Activated CD4-positive, alpha-beta T cell treated with anti-CD3 and anti-CD28 coated beads, Interleukin-2, amount 50 U/mL, for 24 hours (primary cell): ENCODE measurements at places on chromosomes 7 and 10.

- no peak for DNase-seq
These were observed 17.0 kb upstream of the WAPL start for GRCh38 chr10:86538547-86538946.

- no peak for DNase-seq
These were observed 96.6 kb downstream of the MKLN1 start for GRCh38 chr7:131424219-131424822.

DNA sequence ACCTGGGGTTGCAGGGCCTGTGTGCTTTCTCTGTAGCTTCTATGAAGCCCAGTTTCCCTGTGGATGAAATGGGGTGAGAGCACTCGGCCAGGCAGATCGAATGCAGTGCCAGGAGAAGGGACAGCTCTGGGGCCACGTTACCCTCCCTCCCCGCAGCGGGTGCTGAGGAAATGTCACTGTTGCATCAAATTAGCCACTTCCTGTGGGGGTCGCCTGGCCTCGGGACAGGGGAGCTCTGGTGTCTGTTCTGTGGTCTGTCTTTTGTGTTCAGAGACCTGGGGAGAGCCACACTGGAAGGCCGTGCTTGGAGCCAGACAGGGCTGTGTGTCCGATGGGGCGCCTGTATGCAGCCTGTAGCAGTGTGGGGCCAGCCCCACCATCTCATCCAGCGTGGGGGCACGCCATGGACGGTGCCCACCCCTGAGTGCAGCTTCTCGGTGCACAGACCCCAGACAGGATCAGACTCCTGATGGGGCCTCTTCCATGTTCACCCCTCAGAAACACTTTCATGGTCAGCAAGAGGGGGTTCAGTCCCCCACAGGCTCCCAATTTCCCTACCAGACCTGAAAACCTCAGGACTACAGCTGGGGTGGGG lies 13.6 kb downstream of the TTYH3 start:
- DNase-seq = no peak

- no peak for DNase-seq
These were observed 15.9 kb downstream of the NT5C2 start for GRCh38 chr10:103177123-103177522.

- DNase-seq = no peak
These were observed 39.4 kb downstream of the BTBD16 start for GRCh38 chr10:122310311-122311050.

DNA sequence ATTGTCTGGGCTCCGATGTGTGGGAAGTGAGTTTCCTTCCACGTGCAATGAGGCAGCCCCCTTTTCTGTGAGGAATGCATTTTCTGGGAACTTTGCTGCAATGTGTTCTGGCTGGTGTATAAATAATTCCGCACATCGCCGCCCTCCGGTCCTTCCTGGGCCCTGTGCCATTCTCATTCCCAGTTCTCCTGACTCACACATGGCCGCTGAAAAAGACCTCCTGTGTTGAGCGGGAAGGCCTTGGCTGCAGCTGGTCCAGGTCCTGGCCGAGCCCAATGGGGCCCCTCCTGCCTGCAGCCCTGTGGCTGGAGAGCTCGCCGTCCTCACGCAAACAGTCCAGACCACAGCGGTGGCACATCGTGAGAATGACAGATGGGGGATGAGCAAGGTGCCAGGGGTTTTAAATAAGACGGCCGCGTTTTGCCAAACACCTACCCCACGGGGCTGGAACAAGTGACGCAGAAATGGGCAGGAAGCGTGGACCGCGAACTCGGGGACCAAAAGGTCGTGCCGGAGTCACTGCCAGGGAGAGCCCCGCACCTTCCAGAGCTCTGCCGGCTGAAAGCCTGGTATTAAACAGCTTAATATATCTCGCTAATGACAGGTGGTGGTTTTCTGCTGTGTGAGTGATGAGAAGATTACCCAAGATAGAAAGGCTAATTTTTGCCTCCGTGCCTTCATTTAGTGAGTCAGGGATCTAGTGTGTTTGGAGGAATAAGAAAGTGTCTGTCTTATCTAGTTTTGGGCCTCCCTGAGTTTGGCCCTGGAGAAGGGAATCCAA lies 37.0 kb downstream of the FAM20C start:
- no peak for DNase-seq

DNA sequence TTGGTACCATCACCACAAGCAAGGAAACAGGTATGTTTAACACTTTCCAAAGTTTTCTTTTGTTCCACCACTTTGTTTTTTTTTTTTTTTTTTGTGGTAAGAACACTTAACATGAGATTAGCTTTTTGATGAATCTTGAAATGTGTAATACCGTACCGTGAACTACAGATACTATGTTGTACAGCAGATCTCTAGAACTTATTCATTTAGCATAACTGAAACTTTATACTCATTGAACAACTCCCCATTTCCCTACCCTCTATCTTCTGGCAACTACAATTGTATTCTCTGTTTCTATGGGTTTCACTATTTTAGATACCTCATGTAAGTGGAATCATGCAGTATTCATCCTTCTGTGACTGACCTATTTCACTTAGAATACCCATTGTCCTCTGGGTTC lies 162.7 kb upstream of the ITGB1 start:
- DNase-seq = no peak

DNA sequence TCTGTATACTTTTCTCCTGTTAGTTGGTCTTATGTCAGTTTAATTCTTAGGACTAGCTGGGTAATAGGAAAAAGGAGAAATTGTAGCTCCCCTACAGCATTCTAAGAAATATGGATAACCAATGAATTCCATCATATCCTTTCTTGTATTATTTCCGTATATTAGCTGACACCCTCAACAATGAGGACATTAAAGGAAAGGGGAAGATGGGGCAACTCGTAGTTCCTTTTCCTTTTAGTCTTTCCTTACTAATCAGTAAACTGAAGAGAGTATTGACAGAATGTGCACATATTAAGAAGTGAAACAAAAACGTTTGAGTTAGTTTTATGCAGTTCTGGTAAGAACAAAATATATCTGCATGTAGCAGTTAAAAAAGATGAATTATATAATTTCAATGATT lies 35.1 kb upstream of the C10orf67 start:
- no peak for DNase-seq

DNA sequence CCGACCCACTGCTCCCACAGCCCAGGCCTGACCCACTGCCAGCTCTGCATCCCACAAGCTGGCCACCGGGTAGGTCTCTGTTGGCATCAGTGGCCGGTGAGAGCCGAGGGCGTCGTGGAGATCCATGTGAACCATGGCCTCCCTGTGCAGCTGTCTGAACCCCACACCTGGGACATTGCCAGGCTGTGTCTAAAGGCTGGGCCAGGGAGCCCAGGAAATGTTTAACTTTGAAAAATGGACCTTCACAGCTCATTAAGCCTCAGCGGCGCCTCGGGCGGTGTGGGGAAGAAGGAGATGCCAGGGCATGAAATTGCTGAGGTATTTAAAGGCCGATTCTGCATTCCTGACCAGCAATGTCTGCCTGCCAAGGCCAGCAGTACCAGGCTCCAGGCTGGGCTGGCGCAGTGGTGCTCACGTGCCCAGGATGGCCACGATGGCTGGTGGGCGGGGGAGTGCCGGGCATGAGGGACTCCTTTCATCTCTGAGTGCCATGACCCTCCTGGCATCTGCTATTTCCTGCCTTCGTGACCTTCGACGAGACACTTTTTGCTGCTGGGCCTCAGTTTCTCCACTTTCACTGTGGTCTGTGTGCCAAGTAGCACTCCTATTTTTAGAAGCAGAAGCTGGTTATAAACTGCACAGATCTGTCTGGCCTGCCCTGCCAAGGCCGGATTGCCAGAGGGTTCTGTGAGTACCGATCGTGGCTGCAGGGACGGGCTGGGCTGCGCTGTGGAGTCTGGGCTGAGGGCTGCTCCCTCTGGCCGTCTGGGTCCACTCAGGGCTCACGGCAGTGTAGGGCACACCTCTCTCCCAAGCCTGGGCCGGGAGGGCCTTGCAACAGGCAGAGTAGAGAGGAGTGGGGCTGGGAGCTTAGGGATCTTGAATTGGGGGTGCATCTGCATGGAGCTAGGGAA lies 21.8 kb downstream of the ELFN1 start:
- DNase-seq = no peak

GRCh38 chr7:34838329-34838728 lies 180.3 kb downstream of the NPSR1 start:
- DNase-seq = no peak

- no peak for DNase-seq
These were observed 3.7 kb downstream of the OGA start for GRCh38 chr10:101814466-101815071.

- no peak for DNase-seq
These were observed 345.7 kb upstream of the KLF6 start for GRCh38 chr10:4130685-4131084.
